HCEC 1CT (cell line): ENCODE measurements at places on chromosomes 3 and 15.
A peak's percentile ranks its signal among the peaks of the same experiment; 100 is the strongest.

- no peak for DNase-seq
These were observed 21.7 kb downstream of the FBLN2 start for GRCh38 chr3:13570391-13571194.

- DNase-seq: peak; percentile 97
These were observed 129.9 kb upstream of the SAMMSON start for GRCh38 chr3:69869643-69870042.

GRCh38 chr3:89179355-89180001 is 72.1 kb downstream of the EPHA3 start:
- no peak for DNase-seq

GRCh38 chr15:56956538-56956937 is 38.1 kb downstream of the TCF12 start:
- DNase-seq: no peak

DNA sequence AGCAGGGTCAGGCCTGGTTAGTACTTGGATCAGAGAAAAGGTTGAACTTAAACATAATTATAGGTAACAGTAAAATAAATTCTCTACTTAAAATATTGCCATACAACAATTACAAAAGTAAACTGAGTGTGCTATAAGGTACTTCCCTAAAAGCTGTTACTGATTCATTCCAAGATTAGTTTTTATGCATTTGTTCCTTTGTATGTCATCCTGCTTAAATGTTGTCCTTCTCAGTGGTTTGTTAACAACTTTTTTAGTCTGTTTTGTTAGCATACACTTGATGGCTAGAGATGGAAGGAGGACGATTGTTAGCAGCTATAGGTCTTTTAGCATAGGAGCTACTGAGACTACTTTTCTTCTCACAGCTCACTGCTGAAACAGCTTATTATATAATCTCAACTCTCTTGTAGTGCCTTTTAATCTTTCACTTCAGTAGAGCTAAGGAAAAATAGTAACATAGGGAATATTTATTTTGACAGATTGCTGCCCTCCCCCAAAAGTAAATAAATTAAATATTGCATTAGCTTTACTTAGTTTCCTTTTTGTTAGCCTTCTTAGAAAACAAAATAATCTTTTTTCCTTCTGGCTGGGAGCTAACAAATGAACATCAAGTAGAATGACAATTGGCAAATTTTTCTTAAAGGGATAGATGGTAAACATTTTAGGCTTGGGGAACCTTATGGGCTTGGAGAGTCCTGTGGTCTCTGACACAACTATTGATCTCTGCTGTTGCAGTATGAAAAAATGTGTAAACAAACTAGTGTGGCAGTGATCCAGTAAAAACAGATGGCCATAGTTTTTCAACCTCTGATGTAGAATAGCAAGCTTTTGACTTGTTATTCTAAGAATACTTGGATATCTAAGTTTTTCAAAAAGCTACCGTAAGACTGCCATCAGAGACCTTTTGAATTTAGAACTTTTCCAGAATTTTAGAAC is 39.5 kb downstream of the USP8 start:
- DNase-seq: peak; percentile 56

DNA sequence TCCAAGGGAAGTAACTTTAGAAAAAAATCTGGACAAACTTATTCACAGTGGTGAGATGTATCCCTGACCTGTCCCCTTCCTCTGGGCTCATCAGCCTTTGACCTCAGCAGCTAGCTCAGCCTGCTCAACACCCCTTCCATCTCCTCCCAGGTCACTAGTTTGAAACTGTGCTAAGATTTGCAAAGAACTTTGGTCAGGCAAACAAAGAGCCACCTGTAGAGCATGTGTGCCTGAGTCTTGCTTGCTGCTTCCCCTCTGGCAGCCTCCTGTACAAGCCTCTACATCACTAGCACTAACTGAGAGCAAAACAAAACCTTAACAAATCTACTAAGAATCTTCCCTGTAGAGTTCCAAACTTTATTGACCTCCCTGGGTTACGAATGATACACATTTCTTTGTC is 43.9 kb downstream of the NR1I2 start:
- no peak for DNase-seq

DNA sequence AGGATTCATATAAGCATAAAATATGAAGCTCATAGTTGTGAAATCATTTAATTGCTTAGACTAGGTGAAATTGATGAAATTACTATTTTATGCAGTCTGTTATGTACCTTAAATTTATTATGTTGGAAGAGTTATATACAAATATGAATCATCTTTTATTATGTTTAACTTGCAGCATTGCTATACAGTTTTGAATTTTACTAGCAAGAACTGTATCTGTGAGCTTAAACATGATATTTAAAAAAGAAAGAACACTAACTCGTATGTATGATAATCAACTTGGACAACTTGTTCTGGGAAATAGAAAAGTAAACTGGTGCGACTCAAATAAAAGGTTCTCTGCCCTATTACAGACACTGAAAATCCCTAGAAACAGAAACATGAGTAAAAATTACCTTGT is 1.8 kb downstream of the STX19 start:
- no peak for DNase-seq

- no peak for DNase-seq
These were observed 2.4 kb downstream of the RASA2 start for GRCh38 chr3:141489203-141489602.

DNA sequence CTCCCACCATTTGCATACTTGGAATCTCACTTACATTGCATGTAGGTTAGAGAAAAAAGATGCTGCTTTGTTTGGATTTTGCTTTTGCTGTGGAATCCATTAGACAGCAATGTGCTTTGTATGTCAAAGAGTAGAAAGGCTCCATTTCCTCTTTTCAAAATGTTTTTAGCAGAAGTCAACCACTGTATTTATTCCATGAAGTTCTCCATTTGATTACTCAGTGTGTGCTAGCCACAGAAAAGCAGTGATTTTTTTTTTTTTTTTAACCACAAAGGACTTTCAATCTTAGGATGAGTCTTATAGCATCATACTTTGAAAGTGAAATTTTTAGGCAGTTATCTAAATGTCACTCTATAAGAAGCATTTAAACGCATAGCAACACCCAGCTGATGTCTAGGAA is 285.0 kb upstream of the ADAMTS9 start:
- peak; percentile 56 for DNase-seq

GRCh38 chr3:122725106-122725505 is 44.5 kb downstream of the PARP14 start:
- DNase-seq: no peak
